ENCODE measurements at places on chromosomes 3 and 15. TPM values are rescaled to one million over a fixed set of nuclear protein-coding genes. Genes with fewer than 3 reads are reported as not detected.

DNA sequence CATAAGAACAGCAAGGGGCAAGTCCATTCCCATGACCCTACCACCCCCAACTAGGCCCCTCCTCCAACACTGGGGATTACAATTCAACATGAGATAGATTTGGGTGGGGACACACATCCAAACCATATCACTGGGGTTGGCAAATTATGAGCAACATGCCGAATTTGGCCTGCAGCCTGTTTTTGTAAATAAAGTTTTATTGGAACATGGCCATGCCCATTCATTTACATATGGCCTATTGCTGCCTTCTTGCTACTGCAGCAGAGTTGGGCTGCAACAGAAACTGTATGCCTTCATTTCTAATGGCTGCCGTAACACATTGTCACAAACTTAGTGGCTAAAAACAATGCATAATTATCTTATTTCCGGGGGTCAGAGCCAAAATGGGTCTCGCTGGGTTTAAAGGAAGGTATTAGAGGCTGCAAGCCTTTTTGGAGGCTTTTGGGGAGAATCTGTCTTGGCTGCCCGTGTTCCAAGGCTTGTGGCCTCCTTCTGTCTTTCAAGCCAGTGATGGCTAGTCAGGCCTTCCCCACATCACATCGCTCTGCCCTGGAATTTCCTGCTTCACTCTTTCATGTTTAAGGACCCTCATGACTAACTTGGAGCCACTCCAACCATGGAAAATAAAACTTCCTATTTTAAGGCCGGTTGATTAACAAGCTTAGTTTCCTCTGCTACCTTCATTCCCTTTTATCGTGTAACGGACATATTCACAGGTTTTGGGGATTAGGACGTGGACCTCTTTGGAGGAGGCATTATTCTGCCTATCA lies 428.5 kb upstream of the PROK2 start:
- DNase-seq: no peak

The MRAS gene
- 396 TPM for total RNA-seq

GRCh38 chr3:102179326-102180177 lies 255.3 kb upstream of the ZPLD1 start:
- no peak for DNase-seq

DNA sequence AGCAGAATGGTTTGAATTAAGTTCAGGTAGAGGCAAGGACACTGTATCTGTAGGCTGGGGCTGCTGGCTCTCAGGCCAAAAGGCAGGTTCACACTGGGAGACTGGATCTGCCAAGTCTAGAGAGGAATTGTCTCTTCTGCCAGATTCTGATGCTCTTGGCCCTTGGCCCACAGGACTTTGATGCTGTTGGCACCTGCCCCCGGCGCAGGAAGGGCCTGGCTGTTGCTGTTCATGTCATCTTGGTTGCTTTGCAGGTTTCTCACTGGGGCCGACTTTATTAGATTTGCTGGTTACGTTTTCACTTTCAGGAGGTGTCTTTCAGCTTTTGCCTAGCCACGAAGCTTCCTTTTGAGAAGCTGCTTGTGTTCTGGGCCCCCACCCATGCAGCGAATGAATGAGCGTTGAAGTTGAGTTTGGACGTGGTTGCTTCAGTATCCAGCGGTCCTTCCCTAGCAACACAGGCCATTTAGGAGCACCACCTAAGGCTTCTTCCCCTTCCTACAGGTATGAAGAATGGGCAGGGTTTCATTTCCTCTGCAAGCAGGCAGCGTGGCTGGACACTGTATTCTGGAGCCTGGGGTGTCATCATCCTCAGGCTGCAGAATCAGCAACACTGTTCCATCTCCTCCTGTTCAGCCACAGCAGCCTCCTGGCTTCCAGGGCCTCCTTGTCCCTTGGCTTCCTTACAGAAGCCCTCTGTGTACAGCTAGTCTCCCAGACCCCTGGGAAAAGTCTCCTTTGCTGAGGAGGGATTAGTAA lies 65.6 kb upstream of the PRR23C start:
- no peak for DNase-seq

DNA sequence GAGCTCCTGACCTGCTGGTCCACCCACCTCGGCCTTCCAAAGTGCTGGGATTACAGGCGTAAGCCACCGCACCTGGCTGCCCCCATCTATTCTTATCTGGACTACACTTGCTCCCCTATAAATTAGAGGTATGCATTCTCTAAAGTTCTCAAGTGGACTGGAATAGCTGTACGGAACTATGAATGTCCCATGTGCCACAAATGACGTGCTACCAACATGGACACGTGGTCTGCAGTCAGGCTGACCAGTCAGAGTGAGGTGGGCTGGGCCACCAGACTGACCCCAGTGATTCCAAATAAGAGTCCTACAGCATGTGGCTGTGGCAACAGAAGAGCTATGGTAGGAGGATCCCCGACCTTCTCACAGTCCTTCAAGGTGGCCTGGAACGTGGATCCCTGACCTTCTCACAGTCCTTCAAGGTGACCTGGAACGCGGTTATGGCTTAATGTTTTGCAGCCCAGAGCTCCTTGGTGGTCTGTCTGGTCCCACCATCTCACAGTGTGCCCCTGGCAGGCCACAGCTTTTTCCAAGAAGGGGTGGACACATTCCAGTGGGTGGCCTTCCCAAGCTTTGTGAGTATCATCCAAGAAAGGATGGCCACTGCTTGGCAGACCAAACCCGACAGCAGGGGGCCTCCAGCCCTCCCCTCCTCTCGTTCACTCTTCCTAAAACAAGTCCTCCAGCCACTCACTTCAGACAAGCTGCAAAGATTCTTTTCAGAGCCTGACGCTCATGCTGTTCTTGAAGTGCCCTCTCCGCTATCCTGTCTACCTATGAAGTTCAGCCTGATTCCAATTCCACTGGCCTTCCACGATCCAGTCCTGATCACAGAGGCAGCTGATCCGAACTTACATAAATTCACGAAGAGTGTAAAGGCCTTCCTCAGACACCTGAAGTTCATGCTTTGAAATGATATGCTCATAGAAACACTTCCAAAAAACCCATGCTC lies 4.4 kb downstream of the ADAMTS17 start:
- DNase-seq: no peak
